Brain (organoid and tissue), 16 donors: ENCODE measurements at places on chromosomes 4 and X.

GRCh38 chr4:140826701-140827027 is 70.5 kb upstream of the TBC1D9 start:
- no peak for DNase-seq

- no peak for DNase-seq
Observed at GRCh38 chrX:130287071-130287770, 18.5 kb upstream of the ZNF280C start.

DNA sequence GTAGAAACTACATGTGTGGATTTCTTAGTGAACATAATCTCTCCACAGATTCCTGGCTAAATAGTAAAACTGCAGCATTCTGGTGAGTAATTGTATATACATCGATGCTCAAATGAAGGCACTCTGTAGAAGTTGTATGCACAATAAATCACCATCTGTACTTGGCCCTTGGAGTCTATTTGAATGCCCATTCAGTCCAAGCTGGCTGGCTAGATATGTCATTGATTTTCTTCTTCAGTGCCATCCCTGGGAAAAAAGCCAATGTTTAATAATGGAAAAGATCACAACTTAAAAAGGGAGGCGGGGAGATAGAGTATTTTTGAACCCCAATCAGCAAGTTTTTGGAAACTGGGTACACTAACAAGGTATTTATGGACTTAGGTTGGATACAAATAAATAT is 381.0 kb upstream of the TEX13C start:
- peak; percentile 66 for DNase-seq

- DNase-seq, result no peak
Observed at GRCh38 chr4:97016186-97016907, 1126.9 kb downstream of the STPG2 start.

GRCh38 chrX:131979116-131979515 is 44.0 kb upstream of the STK26 start:
- no peak for DNase-seq

GRCh38 chrX:13165266-13166189 is 121.1 kb upstream of the FAM9C start:
- DNase-seq, result no peak

DNA sequence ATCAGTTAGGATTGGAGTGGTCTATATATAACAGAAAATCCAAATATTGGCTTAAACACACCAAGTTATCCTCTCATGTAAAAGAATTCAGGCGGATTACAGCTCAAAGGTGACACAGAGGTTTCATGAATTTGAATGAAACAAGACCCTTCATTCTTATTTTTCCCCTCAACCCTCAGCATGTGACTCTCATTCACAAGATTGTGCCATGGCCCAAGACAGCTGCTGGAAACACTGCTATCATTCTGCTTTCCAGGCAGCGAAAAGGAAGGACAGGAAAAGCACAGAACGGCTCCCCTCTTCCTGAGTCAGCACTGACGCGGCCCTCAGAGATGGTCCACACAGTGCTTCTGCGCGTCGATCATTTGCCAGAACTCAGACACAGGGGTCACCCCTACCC is 891.0 kb upstream of the FRG1 start:
- DNase-seq, result no peak

DNA sequence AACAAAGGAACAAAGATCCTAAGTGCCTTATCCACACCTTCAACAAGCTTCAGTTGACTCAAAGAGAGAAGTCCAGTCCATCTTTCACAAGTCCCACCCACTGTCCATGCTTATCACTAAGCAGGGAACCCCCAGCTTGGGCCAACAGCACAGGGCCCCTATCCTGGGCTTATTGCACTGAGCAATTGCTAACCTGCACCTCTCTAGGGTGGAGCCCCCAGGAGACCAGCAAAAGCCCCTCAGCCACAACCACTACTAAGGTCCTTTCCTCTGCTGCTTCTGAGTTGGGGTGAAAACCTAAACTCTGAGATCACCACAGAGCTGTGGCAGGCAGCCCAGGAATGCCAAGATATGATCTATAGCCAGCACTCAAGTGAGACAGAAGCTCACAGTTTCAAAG is 96.7 kb upstream of the PBDC1 start:
- no peak for DNase-seq

DNA sequence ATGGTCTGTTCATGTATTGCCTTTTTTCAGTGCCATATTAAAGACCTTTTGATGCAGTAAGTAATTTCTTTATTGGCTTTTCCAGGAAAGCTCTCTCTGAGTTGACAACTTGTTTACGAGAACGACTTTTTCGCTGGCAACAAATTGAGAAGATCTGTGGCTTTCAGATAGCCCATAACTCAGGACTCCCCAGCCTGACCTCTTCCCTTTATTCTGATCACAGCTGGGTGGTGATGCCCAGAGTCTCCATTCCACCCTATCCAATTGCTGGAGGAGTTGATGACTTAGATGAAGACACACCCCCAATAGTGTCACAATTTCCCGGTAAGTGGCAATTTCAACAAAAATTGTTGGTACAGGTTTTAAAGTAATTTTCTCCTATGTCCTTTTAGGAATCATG is 148.0 kb downstream of the STIM2 start:
- DNase-seq, result no peak

DNA sequence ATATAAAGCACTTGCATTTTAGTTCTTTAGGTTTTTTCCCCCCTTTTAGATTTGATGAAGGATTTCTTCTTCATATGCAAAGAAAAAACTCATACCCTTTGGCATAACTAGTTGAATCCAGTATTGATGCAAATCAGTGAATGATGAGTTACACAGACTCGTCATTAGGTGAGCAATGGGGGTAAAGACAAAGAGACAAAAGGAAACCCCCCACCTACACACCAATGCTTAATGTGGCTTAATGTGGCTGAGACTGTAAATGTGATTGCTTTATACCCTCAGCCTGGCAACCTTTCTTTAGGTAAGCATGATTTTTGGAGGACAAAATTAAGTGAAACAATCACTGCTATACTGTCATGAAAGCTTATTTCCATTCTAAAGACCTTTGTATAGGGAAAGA is 39.5 kb downstream of the CD40LG start:
- DNase-seq, result no peak

DNA sequence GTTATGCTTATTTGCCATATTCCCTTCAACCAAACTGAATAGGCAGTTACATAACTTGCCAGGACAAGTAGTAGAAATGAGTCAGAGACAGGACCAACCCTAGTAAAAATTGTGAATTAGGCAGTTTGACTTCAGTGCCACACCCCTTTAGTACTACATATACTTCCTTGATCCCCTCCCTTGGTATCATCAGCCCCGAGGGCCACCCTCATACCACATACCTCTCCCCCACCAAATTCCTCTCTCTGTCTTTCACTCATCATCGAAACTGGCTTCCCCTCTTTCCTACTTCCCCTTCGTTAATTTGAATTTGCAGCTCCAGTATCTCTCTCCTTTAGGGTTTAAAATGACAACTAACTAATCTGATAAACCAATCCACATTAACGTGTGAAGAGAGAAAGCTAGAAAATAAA is 7.9 kb upstream of the PTPN13 start:
- no peak for DNase-seq

- no peak for DNase-seq
Observed at GRCh38 chrX:2664502-2664901, 26.6 kb upstream of the CD99 start.

GRCh38 chr4:80305466-80305865 is 30.1 kb upstream of the CFAP299 start:
- DNase-seq, result no peak

- DNase-seq, result no peak
Observed at GRCh38 chrX:133794126-133794525, 191.3 kb downstream of the GPC3 start.

- no peak for DNase-seq
Observed at GRCh38 chr4:174111422-174111821, 172.0 kb downstream of the FBXO8 start.

DNA sequence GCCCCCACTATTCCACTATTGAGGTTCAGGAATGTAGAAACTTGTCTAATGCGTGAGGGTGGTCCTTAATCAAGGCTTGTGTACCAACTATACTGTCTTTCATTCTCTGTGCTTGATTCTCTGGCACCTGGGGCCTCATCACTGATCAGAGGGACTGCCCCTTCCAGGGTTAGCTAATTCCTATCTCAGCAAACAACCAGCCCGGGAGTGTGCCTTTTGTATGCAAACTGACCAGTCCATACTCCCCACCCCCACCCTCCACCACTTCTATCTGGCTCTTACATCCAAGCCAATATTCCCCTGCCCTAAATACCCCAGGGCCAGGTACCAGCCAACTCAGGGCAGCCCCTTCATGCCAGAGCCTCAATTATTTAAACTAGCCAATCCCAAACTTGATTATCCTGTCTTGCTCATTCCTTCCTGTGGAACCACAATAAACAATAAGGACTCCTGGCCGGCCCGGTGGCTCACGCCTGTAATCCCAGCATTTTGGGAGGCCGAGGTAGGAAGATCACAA is 59.3 kb downstream of the FTHL17 start:
- DNase-seq, result no peak

- DNase-seq, result peak; percentile 72
Observed at GRCh38 chr4:31104577-31104976, 384.4 kb downstream of the PCDH7 start.

DNA sequence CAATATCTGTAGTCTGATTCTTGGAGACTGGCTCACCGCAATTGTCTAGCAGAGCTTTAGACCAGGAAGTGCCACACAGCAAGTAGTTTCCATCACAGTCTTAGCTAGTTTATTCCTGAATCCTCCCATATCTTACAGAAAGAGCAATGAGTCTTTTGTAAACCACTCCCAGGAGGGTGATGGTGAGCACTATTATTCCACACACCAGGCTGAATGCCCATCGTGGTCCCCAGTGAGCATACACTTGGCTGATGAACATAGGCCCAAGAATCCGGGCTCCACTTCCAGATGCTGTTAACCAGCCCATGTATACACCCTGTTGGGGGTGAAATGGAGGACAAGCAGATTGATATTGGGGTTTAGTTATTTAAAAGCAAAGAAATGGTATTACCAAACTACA is 39.8 kb downstream of the PLK4 start:
- DNase-seq, result no peak

GRCh38 chr4:66465111-66465510 is 794.8 kb upstream of the EPHA5 start:
- no peak for DNase-seq

DNA sequence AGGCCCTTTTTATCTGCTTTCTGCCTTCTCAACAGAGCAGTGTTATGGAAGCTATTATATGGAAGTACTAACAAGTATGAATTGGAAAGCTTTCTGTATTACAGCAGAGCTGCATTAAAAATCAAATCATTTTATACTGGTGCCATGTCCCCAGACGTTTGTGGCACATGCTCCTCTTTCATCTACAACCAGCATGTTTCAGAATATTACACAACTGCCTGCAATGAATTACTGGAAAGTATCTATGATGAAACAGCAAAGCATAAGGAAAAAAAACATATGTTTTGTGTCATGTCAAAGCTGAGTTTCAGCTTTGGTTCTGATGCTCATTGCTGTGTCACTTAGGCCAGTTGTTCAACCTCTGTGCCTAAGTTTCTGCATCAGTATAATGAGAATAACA is 576.8 kb downstream of the GBA3 start:
- DNase-seq, result peak; percentile 21

DNA sequence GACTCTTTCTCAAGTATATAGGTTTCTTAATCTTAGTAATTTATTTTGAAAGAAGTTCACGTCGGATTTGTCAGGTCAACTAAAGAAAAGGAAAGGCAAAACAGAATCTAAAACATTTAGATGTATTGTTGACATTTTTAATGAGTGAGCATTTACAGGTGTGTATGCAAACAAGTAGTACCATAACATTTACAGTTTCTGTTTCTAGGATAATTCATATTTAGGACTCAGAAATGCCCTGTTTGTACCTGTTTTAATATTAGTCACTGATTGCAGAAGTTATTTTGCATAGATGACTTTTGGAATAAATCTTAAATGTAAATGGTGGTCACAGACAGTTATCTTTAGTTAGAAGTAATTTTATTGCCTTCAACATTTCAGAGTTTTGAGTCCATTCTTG is 151.3 kb upstream of the NUDT6 start:
- DNase-seq, result no peak

DNA sequence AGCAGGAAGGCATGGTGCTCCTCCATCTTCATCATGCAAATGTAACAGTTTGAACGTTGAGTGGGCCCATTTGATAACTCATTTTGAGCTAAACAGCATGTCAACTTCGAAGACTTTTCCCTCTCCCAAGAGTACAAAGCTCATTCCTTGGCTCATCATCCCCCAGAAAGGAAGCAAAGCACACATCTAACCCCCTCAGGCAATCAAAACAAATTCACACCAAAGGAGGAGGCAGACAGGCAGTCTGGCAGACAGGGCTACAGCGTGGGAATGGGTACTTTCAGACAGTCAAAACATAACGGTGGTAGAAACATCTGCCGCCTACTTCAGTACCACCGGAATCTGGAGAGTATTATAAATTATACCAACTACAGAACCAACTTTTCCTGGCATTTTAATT is 81.7 kb downstream of the PCDH19 start:
- DNase-seq, result no peak

GRCh38 chr4:159655547-159655946 is 552.7 kb downstream of the RAPGEF2 start:
- no peak for DNase-seq

GRCh38 chr4:111453216-111453615 is 692.0 kb upstream of the FAM241A start:
- no peak for DNase-seq

GRCh38 chrX:103155201-103155600 is 59.7 kb upstream of the BEX4 start:
- no peak for DNase-seq

- peak; percentile 74 for DNase-seq
Observed at GRCh38 chr4:41622787-41623186, 84.8 kb downstream of the LIMCH1 start.

DNA sequence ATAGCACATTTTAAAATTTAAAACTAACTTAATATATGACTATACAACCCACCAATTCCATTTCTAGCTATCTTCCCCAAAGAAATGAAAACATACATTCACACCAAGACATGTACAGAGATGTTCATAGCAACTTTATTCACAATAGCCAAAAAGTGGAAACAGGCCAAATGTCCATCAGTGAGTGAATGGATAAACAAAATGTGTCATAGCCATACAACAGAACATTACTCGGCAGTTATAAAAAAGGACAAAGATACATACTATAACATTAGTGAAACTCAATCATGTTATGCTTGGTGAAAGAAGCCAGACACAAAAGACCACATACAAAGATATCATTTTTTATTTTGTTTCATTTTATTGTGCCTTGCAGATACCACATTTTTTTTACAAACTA is 396.8 kb downstream of the PACRGL start:
- DNase-seq, result no peak
